Hepatocyte (in vitro differentiated cells): ENCODE measurements at places on chromosomes 13 and 19. TPM values are rescaled to one million over a fixed set of nuclear protein-coding genes. Genes with fewer than 3 reads are reported as not detected.

The C19orf47 gene
- 9.3 and 9.8 TPM in 2 replicates for polyA plus RNA-seq

DNA sequence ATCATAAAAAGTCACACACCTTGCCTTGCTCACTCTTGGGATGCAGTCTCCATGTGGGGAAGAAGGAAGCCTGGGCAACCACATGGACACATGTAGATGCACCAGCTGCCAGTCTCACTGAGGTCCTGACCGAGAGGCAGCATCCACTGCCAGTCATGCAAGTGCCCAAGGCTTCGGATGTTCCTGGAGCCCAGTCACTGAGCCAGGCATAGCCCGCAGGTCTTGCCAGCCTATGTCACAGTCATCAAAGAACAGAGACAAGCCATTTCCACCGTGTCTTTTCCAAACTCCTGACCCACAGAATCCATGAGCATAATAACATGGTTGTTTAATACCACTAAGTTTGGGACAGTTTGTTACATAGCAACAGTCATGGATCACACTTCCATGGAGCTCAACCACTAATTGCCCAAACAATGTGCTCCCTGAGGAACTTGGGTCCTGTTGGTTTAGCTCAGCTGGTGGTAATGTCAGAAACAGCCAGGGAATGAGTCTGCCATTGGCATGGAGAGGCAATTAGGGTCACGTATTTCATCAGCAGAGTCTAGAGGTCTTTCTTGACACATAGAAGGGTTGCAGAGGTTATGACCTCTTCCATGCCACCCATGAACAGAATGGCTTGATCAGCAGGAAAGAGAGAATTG, 21.5 kb downstream of the STARD13 start:
- DNase-seq: no peak

DNA sequence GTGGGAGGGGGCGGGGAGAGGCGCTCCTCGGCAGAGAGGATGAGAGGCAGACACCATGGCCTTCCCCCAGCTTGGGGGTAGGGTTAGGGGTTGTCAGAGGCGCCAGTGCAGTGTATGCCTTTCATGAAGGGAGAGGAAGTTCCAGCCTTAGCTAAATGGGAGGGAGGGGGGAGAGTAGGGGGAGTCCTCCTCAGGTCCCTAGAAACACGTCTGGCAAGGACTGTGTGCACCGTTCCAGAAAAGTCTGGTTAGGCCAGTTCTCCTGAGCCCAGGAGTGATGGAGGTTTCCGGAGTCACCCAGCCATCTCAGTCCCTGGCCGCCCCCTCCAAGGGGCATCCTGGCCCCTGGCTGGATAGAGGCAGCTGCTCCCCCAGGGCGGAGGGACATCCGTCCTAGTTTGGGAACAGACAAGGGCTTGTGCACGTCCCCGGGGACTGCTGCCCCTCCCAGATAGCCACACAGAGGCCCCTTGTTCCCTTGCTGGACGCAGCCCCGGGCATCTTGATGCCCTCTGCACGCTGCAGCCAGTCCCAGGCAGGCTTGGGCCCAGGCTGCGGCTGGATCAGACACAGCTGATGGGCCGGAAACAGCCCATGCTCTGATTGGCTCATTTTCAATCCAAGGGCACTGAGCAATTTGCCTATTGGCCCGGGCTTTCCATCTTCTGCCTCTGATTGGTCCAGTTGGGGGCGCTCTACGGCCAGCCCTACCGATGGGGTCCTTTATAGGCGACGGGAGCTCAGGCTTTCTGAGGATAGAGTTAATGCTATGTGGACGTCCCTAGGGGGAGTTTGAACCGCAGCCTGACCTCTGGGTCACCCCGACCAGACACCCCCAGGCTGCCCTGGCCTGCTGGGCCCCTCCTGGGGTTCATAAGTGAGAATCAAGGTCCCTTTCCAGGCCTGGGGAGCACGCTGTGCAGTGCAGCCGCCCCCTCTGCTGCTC, 3.8 kb downstream of the S1PR2 start:
- DNase-seq: no peak

The ACP7 gene
- 0.13 and 0.21 TPM in 2 replicates for polyA plus RNA-seq

The VSTM1 gene
- polyA plus RNA-seq: not detected in 2 replicates

The ZNF253 gene
- polyA plus RNA-seq: 5.0 and 7.1 TPM in 2 replicates

GRCh38 chr13:99585609-99586008, 84.3 kb downstream of the TM9SF2 start:
- no peak for DNase-seq

The LSR gene
- 255 and 296 TPM in 2 replicates for polyA plus RNA-seq

The GIPC3 gene
- polyA plus RNA-seq: 0.19 and 0.28 TPM in 2 replicates

- DNase-seq: no peak
Measured at GRCh38 chr13:36870050-36870692, 49.9 kb downstream of the SMAD9 start.

GRCh38 chr13:30115257-30115600, 192.1 kb downstream of the KATNAL1 start:
- no peak for DNase-seq

The SHANK1 gene
- polyA plus RNA-seq: 0.56 and 1.4 TPM in 2 replicates

- no peak for DNase-seq
Measured at GRCh38 chr13:85441975-85442374, 357.2 kb downstream of the SLITRK6 start.

DNA sequence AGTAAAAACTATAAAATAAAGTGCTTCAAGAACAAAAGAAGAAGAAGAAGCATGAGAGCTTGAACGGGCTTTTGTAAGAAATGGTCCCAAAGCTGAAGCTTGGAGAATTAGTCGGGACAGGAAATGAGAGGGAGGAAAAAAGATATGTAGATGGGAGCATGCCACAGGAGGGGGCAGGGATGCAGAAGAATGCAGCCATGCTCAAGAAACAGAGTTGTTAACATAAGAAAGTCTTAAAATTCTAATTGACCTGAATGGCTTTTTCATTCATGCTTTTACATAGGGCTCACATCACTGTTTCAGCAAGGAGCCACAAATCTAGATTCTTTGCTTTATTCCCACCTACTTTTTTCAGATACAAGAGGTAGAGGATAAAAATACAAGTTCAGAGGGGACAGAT, 27.7 kb upstream of the NBEA start:
- DNase-seq: no peak

DNA sequence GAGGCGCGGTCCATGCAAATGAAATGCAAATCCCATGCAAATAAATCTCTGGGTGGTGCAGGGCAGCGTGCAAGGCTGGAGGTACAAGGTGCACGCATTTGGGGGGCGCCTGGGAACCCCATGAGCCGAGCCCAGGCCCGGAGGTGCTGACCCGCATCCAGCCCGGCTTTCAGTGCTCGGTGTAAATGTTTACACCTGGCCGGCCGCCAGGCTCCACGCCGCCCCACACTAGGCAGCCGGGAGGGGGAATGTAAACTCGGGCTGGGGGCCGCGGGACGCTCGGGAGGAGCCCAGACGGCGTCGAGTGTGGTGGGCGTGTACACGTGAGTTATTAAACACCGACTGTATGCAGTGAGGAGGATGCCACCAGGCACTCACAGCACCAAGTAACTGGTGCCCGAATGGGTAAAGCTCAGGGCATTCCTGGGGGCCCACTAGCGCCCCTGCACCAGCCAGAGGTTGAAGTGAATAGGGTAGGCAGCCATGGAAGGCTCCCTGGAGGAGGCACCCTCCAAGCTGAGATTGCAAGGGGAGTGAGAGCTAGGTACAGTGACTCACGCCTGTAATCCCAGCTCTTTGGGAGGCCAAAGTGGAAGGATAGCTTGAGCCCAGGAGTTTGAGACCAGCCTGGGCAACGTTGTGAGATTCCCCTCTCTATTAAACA, 17.2 kb downstream of the FUT6 start:
- no peak for DNase-seq

- DNase-seq: no peak
Measured at GRCh38 chr13:21834521-21834920, 163.6 kb downstream of the FGF9 start.
